SJCRH30 (cell line): ENCODE measurements at places on chromosomes 1 and 21.

DNA sequence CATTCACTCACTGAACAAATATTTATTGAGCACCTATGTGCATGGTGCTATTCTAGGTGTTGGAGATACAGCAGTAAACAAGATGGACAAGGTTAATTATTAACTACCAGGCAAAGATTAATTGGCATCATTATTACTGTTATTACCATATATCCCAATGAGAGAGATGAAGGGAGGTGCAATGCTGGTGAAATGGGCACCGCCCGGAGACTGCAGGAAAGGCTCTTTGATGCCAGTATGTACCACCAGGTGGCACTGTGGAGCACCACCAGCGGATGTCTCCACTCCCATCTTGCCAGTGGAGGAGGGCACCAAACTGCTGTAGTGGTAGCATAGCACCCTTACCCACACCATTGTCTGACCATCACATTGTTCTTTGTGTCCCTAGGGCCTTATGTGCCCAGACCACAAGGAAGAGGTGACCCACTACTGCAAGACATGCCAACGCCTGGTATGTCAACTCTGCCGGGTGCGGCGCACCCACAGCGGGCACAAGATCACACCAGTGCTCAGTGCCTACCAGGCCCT is 3.0 kb downstream of the TRIM46 start:
- peak; percentile 80 for DNase-seq

- DNase-seq = no peak
These were observed 177.9 kb downstream of the IGSF21 start for GRCh38 chr1:18285538-18285924.

DNA sequence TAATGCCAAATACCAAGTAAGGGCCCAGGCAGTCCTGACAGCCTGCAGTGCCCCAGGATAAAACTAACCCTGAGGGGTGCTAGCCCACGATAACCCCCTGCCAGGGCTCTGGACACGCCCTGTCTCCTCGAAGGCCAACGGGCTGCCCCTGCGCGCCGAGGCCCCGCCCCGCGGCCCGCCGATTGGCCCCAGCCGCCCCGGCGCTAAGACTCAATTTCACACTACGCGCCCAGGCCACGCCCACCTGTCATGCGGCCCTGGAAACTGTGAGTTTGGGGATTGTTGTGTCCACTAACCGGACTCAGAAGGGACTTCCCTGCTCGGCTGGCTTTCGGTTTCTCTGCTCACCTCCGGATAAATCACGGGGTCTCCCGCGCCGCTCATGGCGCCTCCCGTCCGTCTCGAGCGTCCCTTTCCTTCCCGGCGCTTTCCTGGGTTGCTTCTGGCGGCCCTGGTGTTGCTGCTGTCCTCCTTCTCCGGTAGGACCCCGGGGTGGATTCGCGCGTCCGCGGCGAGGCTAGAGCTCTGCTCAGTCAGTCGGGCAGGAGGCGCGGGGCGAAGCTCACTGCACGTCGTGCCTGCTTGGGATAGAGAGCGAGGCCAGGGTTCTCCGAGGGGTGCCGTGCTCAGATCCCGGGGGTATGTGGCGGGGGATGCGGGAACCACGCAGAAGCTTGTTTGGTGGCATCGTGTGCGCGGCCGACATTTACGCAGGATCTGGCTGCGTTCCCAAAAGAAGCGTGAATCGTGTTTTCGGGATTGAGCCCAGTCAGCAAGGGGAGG is at the start of gene CR1L:
Gene CR1L (plus strand): TSS at position 282 of the 783 bp plus-strand sequence. CDS start 101 bp downstream, at position 383.
- DNase-seq = peak; percentile 66

DNA sequence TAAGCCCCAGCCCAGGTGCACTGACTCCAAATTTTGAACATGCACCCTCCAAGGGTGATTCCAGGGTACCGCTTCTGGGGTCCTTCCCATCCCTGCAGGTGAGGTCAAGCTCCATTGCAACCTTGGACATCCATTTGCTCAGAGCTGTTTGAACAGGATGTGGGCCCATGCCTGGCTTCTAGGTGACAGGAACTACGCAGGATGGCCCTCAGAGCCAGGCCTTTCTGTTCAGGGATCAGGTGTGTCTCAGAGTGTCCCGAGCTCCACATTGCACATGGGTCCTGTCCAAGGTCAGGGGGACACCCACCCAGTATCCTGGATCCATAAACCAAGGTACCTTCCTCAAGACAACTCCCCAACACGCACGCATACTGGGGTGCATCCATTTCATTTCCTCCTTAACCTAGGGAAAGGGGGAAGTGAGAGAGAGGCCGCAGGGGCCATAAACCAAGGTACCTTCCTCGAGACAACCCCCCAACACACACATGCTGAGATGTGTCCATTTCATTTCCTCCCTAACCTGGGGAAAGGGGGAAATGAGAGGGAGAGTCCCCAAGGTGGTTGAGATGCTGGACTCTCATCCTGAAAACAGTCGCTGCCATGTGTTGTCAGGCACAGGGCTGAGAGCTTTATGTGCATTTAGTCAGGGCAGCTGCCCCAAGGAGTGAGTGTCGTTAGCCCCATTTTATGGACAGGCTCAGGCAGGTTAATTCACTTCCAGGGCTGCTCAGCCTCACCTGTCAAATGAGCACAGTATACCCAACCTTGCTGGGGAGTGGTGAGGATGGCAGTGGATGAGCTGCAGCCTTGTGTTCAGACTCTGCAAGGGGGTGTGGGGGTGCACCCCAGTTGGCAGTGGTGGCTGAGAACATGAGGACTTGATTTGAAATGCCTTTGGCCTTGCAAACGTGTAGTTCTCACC is 2.1 kb downstream of the SLC66A1 start:
- no peak for DNase-seq

- no peak for DNase-seq
These were observed 8.4 kb downstream of the YBX1 start for GRCh38 chr1:42690477-42691156.

GRCh38 chr1:197486946-197487345 is 218.9 kb downstream of the CRB1 start:
- peak; percentile 72 for DNase-seq

DNA sequence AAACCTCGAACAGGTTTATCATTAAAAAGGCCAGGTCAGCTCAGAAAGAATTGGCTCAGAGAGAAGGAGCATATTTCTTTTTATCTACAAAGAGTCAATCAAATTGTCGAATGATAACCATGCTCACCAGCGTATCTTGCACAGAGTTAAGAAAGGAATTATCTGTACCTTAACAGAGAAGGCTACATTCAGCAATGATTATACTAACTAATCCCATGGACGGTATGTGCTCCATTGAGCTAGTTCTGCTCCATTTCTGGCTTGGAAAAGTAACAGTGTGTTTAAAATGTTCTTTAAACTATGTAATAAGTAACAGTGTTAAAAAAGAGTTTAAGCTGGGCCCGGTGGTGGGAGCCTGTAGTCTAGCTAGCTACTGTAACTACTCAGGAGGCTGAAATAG is 4.2 kb downstream of the UBR4 start:
- no peak for DNase-seq

DNA sequence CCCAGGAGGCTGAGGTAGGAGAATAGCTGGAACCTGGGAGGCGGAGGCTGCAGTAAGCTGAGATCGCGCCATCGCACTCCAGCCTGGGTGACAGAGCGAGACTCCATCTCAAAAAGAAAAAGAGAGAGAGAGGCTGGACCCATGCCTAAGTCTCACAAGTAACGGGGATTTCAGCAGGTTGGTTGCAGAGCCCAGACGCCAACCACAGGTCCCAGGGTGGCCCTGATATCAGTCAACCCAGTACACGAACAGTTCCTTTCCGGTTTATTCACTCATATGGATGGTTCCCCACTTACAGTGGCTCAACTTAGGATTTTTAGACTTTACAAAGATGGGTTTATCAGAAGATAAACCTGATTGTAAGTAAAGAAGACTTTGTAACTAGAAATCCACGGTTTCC is 40.9 kb downstream of the CLSTN1 start:
- DNase-seq = no peak

DNA sequence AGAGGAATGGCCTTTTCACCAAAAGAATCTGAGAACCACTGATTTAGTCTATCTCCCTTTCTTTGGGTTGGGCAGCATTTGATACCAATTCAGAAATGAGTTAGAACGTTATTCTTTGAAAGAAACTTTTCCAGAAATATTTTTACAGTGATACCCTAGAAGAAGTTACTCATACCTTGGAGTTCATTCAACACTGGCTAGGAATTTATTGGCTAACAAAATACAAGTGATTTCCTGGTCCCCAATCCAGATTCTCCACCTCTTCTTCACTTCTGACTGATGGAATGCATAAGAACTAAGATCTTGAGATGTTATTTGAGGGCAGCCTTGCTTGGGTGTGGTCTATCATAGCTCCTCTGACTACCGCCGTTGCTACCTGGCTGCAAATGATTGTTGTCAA is 9.4 kb downstream of the C1orf162 start:
- no peak for DNase-seq

DNA sequence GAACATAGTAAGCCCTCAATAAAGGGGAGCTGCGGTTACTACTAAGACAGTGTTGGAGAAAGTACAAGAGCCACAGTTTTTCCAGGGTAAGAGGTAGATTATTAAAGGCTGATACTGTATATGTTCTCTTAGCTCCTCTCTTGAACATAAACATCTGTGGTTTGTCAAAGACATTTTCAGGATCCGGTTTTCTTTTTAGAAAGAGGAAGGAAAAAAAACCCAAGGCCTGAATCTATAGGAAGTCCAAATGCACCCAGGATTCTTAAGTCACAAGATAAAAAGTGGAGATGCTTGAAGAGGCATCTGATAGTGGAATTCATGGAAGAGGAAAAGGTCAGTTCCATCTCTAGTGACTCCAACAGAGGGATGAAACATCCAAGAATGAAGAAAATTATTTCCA is 24.6 kb upstream of the SLC45A3 start:
- no peak for DNase-seq

DNA sequence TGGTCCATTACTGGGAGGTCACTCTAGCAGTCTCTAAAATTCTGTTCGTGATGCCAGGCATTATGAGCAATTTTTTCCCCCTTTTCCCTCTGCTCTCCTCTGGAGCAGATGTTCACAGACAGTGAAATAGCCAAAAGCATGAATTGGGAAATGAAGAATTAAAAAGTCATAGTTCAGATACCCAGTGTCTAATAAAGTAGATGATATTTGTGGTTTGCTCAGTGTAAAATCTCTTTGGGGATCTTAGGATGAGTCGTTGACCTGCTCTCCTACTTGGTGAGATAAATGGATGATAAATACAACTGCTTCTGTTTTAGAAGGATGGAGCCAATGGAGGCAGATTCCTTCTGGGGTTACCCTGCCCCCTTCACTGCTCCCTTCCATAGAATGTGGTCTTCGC is 56.3 kb downstream of the KIAA0040 start:
- DNase-seq = no peak

DNA sequence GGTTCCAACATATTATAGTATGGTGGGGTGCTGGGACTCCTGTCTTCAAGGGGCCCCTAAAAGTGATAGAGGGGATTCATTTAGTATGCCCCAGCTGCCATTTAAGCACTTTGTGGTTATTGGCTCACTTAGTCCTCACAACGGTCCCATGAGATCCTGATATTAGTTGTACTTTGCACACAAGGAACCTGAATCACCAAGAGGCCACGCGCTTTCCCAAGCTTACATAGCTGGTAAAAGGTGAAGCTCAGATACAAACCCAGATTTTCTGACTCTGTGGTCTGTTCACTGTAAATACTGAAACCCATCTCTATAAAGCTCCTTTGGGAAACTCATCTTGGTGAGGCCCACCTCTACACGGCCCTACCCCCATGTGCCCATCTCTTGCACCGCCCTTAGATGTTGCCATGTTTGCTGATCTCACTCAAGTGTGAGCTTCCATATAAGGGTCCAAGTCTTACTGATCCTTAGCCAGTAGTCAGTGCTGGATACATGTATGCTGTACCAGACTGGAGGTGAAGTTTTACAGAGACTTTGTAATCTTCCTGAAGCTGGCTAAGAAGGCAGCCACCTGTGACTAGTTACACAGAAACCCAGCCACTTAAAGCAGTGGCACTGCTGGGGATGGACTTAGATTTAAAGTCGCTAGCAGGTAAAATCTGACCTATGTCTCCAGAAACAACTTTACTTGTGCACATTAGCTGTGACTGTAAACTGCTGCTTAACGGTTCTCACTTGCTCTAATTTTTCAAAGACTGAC is 124.4 kb upstream of the HOOK1 start:
- DNase-seq = no peak

GRCh38 chr1:33573661-33574060 is 101.2 kb downstream of the ZSCAN20 start:
- DNase-seq = no peak

DNA sequence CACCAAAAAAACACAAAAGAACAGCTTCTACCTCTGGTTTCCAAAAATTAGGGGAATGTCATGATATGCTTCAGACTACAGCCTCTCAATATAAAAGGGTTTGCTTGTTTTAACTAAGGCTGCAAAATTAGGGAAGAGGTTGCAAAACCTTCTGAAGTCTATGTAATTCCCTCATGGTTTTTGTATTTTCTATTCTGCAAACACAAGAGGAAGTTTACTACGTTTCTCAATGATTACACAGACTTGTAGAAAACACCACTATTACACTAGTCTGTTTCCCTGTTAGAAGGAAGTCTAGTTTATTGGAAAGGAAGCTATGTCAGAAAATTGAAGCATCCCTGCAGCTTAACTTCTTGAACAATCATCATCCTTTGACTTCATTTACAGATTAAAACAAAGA is 229.7 kb upstream of the FMN2 start:
- no peak for DNase-seq

- no peak for DNase-seq
These were observed 214.4 kb downstream of the NRIP1 start for GRCh38 chr21:14850394-14850793.

DNA sequence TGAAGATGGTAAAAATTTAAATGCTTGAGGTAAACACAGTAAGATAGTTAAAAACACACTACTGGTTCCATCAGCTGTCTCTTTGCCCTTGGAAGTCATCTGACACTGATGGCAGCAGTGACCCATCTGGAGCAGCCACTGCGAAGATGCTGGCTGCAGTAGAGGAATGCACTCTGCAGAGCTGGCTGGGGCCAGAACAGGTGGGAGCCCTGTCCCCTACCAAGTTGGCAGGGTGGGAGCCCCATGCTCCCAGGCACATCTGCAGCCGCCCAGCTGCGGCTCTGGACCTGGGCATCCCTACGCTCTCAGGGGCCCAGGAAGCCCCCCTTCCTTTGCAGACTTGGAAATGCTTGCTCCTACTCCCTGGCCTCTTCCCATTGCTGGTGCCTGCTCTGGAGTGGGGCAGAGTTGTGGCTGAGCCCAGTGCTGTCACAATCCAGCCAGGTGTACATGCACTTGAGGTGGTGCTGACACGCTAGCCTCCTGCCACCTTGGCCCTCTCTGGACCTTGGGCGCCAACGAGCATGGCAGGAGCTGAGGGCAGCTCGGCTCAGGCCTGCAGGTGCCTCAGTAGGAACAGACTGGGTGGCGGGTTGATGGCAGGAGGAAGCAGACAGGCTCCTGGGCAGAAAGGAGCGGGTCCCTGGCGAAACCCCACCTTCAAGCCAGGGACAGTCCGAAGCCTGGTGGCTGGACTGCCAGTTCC is 227.0 kb downstream of the FGGY start:
- DNase-seq = no peak

GRCh38 chr1:224722838-224723237 is 106.7 kb downstream of the CNIH3 start:
- DNase-seq = no peak

DNA sequence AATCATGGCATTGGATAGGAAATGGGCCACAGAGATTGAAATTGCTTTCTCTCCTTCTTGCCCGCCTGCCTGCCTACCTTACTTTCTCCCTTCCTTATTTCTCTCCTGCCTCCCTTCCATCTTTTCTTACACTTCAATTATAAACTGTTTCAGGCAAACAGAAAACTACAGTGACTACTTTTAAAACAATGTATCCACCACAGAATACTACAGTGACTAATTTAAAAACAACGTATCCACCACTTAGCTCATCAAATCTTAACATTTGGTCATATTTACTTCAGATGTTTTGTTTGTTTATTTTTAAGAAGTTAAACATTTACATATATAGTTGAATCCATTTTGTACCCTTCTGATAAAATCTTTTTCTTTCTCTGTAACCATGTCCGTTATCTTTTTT is 54.4 kb downstream of the SNRPE start:
- no peak for DNase-seq
